ENCODE measurements at places on chromosomes 12 and 14.
A peak's percentile ranks its signal among the peaks of the same experiment; 100 is the strongest.

GRCh38 chr12:90274407-90274806 lies 565.8 kb upstream of the ATP2B1 start:
- DNase-seq = no peak

- no peak for DNase-seq
These were observed 116.2 kb downstream of the DENND5B start for GRCh38 chr12:31474751-31475150.

GRCh38 chr14:62736048-62737043 lies 308.9 kb downstream of the KCNH5 start:
- DNase-seq = no peak

DNA sequence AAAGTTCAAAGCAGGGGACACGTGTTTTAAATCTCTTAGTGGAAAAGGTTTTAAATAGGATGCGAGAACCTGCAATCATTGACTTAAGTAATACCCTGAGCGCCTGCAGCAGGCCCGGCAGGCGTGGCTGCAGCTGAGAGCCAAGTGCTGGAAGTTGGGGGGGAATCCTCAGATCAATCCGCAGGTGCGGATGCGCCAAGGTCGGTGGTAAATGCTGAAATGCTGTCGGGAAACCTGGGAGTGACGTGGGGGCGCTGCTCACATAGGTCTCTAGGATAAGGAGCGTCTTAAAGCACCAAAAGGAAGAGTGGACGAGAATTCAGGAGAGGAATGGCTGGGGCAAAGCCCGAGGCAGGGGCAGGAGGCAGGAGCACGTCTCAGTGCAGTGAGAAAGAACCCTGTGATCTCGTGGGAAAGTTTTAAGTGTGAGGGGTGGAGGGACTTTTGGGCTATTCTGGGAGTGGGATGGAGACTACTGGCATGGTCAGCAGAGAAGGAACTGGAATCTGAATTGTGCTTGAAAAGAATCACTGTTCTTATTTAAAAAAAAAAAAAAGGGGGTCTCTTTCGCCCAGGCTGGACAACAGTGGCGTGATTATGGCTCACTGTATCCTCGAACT lies 883 bp upstream of the CDCA4 start:
- no peak for DNase-seq

DNA sequence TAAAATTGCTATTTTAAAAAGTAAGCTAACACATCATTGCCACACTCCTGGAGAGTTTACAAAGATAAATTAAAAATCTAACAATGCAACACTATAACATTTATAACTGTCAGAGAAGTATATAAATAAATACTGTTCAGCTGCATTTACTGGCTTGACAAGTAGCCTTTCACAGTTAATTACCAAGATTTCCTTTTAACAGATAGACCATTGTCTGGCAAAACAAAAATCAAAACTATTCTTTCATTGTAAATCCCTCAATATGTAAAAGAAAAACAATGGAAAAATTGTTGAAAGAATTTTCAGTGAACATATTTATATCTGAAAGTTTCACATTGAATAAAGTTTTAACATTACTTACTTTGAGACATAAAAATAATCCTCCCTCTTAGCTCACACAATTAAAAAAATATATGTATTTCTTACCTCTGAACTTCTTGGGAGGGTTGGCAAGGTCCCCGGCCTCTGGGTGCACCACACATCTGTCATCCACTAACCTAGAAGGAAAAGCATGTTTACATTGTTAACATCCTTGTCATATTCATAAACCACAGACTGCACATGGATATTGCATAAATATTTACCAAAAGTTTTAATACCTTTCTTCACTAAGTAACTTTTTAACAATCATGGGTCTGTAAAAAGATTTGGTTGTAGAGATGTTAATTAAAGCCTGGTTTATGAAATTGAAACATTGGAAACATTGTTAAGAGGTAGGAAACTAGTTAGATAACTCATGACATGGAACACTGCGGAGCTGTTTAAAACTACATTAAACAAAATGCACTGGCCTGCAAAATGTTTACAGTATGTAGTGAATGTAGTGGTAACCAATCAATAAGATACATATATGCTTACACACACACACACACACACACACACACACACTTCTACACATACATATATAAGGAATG lies 43.0 kb downstream of the ITPR2 start:
- peak; percentile 55 for DNase-seq

- peak; percentile 50 for DNase-seq
These were observed 59.9 kb downstream of the BMP4 start for GRCh38 chr14:53896726-53897125.

GRCh38 chr14:87343652-87344051 lies 649.3 kb downstream of the GALC start:
- no peak for DNase-seq

DNA sequence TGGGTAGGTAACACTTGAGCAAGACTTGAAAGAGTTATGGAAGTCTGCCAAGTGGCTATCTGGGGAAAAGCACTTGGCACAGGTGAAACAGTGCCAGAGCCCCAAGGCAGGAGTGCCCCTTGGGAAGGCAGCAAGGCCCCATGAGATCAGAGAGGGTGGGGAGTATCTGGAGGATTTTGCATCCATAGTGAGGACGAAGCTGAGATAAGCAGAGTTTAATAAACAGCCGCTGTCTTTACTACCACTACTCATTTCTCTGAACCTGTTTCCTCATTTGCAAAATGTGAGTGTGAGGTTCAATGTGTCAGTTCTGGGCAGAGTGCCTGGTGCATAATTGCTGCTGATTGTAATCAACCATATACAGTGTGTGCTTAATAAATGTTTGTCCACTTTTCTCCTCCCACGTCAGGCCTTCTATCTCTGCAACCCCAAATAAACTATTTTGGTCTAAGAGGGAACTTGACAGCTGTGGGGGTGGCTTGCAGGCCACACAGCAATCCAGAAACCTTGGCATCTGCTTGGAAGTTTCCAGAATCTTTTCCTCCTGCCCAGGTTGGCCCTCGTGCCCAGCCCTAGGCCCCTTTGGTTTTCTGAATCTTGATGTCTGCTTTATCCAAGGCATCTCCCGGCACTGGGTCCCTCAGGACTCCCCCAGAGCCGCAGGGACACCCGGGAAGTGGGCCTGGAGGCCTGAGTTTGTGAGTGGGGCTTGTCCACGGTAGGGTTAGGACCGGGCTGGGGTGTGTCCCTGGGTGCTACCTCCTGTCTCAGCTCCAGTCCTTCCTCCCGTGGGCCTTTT lies 4.5 kb downstream of the ABCB9 start:
- no peak for DNase-seq

GRCh38 chr14:103518422-103519042 lies 4.1 kb downstream of the CKB start:
- DNase-seq = no peak

- DNase-seq = peak; percentile 6
These were observed 48.4 kb downstream of the CSRP2 start for GRCh38 chr12:76830436-76830835.

GRCh38 chr14:23910101-23910875 lies 43.3 kb upstream of the DHRS4 start:
- DNase-seq = peak; percentile 23

- peak; percentile 69 for DNase-seq
These were observed 42.5 kb upstream of the BMP4 start for GRCh38 chr14:53999061-53999488.

- no peak for DNase-seq
These were observed 31.0 kb upstream of the GNS start for GRCh38 chr12:64790166-64790565.

DNA sequence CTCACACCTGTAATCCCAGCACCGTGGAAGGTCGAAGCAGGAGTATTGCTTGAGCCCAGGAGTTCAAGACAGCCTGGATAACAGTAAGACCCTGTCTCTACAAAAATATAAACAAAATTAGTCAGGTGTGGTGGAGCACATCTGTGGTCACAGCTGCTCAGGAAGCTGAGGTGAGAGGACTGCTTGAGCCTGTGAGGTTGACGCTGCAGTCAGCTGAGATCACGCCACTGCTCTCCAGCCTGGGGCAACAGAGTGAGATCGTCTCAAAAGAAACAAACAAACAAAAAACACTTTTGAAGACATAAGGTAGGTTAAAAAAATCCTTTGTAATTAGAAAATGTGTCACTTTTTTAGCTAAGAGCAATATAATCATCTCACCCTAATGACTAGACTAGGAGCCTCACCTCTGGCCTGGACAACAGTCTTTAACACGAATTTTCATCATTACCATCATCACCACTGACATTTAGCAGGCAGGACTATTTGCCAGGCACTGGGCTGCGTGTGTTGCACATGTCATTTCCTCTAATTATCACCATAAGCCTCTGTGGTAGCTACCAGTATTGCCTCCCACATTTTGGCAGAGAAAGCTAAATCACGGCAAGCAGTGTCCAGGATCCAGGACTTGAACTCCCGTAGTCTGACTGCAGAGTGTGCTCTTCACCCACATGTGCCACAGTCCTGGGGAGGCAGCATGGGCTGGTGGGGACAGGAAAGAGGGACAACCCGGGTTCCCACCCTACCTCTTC lies 4.6 kb upstream of the SYCP3 start:
- no peak for DNase-seq

- no peak for DNase-seq
These were observed 1644.1 kb upstream of the FLRT2 start for GRCh38 chr14:83885837-83886293.

DNA sequence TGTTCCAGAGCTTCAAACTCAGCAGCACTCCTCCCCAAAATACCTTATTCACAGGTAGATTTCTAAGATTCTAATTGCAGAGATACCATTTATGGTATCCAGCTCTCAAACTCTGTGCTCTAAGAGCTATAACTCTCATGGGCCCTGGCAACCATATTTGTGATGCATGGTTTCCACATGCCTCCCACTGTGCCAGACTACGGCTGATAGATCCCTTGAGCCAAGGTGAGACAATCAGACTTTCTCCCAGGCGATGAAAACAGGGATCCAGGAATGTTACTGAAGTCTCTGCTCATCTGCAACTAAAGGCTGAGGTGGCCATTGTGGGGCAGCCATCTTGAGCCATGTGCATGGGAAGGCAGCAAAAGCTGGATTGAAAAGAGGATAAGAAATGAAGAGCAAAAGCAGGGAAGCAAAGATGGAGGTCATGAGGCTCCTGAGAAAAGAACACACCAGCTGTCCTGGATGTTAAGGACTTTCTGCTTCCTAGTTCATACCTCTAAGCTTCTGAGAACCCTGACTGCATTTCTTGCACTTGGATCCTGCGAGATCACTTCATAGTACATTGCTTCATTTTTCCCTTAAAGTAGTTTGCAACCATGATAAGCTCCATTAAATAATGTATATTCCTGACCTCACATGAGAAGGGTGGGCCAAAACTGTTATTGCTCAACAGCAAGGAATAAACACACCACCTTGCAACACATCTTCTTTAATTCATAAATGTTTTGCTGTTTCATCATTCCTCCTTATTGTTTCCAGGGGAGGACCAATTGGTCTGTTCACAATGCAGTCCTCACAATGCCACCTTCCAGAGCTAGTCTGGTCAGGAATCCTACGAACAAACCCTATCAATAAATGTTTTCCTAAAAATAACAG lies 5.4 kb downstream of the EGLN3 start:
- no peak for DNase-seq

DNA sequence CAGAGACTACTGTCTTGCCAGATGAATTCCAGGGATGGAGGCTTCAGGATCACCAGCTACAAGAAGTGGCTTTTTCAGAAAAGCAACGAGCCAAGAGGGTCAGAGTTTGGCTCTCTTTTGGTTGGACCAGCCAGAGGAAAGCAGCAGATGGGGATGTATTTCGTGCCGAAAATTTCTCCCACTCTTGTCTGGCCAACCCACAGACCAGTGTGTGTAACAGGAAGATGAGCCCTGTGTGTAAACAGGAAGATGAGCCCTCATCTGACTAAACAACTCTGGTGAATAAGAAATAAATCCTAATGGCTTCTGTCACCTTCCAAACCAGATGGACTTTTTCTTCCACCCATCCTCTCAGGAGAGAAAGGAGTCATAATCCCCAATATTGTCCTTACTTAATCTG lies 13.1 kb downstream of the GPR68 start:
- DNase-seq = no peak

- DNase-seq = no peak
These were observed 593 bp upstream of the PA2G4 start for GRCh38 chr12:56103823-56104108.

DNA sequence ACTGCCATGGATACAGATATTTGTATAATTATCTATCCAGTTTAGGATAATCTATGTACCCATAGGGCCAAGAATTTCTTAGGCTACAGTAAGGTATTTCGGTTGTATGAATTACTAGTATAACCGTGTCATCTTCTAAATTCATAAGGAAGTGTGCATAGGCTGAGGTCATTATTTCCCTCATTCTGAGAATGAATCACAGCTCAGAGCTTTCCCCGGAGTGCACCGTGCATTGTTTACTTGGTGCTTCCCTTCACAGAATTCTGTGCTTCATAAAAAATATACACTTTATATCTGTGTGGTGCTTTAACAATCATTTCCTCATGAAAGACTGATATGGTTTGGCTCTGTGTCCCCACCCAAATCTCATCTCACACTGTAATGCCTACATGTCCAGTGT lies 514.1 kb downstream of the ETNK1 start:
- DNase-seq = no peak

DNA sequence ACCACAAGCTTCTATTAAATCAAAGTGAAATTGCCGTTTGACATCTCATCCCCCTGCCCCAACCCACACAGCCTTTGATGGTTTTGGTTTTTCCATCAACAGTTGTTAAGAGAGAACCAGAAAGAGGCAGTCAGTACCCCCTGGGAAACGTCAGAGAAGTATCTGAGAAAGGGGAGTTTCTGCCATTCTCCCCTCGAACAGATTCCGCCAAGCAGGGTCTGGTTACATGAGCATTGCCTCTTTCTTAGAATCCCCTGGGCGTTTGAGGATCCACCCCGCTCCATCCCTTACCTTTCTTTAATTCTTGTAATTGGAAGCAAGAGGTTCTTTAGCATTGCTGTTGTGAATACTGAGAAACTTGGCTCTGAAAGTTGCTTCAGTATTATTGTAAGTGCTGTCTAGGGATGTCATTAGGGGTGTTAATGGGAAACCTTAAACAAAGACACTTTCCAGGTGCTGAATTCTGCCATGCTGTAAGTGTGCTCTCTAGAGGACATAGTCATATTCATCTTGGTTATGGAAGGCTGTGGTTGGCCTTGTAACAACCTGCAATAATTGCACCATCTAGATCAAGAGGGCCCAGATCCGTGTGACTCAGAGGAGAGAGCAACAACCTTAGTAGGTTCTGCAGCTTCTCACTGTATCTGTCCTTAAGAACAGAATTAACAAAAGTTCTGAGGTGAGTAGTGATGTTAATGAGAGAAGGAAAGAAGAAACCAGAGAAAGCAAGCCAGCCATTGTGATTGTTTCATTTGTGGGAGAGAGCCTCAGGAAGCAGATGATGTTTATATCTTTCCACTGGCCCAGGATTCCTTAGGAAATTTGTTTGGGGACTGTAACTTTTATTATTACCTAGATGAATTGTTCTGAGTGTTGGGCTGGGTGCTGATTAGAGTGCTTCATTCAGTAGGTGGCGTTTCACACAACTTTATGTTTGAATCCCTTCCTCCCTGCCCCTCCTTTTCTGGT lies 9.0 kb downstream of the TMBIM6 start:
- DNase-seq = peak; percentile 42

All from fibroblast of skin of left quadriceps (primary cell).